Activated CD4-positive, alpha-beta T cell treated with anti-CD3 and anti-CD28 coated beads for 1 hour (primary cell): ENCODE measurements at places on chromosomes 2 and 18.

DNA sequence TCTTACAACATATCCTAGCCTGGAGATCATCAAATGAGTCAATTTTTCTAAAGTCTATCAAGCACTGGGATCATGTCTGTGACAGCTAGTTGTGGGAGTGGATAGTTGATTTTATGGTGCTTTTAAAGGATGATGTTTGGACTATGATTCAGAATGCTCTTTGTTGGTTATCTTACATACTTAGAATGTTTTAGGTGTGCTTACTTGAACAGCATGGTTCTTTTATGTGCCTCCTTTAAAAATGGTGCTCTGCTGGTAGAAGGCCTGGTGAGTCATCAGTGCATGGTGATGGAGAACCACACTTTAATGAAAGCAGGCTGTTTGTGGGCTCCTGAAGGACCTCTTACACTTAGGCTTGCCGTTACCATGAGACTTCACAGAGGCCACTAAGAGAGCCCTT, 682.7 kb upstream of the FANCL start:
- no peak for DNase-seq

- DNase-seq: no peak
These were observed 879 bp upstream of the ADAM23 start for GRCh38 chr2:206442474-206442832.

DNA sequence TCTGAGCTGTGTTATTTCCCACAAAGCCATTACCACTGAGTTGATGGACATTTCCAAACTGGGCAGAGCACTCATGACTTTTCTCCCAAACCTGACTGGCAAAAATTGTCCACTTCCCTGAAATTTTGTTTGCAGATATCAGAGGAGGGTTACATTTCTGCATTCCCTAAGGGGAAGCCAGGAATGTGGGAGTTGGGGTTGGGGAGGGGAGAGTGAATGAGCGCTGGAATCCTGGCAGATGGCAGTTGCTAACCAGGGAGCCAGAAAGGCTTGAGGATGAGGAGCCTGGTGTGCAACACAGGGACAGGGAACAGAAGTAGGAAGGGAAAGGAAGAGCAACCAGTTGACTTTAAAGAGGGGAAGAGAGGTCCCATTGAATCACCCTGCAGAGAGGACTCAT, 14.0 kb upstream of the CCNYL1 start:
- DNase-seq: no peak

DNA sequence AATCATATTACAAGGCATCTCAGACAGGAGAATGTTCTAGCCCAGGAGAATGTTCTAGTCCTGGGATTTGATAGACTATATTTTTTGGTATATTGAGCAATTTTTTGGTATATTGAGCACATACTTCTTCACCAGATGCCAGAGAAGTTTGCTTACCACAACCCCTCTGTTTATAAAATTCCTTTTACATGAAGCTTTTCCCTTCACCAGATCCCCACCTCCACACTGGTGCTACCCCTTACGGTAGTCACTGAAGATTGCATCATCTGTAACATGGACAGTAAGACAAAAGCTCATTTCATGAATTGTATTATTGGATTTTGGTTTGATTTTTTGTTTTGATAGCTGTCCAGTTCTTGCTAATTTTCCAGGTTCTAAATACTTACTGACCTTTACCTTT, 7.2 kb upstream of the HNMT start:
- DNase-seq: no peak

DNA sequence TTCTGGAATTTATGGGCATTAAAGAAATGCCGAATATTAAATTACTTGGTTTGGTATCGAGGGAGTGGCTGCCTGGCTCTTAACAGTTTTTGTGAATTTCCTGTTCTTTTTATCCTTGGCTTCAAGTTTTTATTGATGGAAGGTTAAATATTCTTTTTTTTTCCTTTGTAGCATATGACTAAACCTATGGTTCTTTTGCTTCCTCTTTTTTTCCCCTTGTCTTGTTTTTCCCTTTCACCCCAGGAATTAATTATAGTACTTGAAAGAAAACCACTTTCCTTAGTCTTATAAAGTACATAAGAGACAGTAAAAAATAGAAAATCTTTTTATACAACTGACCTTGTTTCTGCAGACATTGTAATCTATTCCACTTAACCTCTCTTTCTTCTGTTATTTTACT, 42.4 kb downstream of the MGAT5 start:
- no peak for DNase-seq

GRCh38 chr2:74007711-74008110, 23.0 kb downstream of the TET3 start:
- no peak for DNase-seq

DNA sequence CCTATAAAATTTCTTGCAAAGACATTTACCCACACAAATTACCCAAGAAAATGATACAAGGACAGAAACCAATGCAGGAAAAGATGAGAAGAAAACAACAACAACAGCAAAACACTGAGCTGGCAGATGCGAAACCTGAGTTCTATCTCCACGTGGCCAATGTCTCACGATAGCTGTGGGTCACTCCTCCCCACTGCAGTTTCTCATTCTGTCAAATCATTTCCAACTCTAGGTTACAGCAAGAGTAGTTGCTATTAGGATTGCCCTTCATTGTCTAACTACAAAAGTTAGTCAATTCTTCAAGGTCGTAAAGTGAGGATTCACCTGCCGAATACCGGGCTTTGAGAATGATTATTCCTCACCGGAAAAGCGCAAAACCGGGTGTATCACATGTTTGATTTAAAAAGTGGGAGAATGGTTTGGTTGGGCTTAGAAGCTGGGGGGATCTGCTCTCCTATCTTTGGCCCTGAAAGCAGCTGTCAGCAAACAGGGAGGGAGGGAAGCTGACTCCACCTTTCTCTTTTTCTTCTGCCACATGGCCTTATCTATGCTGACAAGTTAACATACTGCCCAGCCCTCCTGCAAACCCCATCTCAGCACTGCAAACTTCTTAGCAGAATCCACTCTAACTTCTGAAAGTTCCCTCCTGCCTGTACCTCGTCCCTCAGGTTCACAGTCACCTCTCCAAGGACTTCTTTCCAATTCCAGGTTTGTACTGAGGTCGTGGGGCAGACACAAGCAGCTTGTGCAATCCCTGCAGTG, 473.0 kb downstream of the SOX11 start:
- no peak for DNase-seq

GRCh38 chr2:73759285-73759764, 20.6 kb downstream of the DUSP11 start:
- no peak for DNase-seq

DNA sequence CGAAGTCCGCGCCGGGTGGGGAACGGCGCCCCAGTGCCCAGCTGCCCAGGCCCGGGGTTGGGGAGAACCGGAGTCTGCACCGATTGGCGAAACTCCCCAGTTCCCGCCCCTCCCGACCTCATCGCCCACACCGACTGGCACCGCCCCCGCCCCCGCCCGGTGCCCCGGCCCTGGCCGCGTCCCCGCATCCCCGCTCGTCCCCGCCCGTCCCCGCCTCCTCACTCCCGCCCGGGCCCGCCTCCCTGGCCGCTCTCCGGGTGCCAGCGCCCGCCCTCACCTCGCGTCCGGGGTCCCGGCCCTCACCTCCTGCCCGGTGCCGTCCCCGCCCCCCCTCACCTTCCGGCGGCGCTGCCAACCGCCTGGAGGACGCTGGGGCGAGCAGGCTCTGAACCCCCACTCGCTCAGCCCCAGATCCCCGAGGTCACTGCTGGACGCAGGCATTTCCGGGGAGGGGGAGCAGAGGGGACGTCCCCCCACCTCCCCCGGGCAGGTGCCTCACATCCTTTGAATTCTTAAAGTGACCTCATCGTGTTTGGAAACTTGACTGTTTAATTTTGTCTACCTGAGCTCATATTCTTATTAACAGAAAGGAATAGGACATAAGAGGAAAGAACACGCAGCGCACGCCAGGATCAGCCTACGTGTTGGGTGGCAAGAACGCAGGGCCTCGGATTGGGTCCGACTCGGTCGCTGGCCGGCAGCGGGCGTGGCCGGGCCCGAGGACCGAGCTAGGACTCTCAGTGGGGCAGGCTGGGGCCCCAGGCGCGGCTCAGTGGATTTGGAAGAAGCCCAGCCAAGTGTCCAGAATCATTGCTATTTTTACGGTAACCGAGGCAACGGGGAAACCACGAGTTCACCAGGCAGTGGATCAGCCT, at the start of gene FAM110C:
Gene FAM110C (minus strand): TSS at position 35 of the 875 bp plus-strand sequence. CDS start 120 bp downstream, outside the sequence.
- DNase-seq: peak; percentile 22

- no peak for DNase-seq
These were observed 9.2 kb downstream of the SLC4A5 start for GRCh38 chr2:74333896-74334586.

- DNase-seq: no peak
These were observed 29.1 kb upstream of the CSRNP3 start for GRCh38 chr2:165440367-165440766.

- no peak for DNase-seq
These were observed 11.2 kb downstream of the AOX1 start for GRCh38 chr2:200596774-200597570.

DNA sequence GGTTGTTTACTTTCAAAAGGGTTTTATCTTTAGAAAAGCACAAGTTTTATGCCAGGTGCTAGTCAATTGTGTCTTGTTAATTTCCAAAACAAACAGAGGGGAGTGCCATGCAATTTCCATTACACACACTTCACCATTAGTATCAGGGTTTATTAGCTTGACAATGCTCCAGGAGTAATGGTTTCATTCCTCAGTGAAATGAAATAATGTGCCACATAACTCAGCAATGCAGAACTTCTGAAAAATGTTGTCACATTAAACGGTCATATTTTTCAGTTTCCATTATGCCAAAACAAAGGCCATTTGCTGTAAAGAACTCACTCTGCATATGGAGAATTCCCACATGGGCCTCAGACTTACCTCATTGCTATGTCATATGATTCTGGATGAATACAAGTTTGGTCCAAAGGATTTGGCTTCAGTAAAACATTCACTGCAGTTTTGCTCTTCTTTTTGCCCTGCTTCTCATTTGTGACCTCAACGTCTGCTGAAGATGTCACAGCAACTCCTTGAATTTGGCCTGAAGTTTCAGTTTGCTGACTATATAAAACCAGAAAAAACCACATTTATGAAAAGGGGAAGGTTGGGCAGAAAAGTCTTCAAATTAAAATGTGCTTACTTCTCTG, 198.2 kb downstream of the SRBD1 start:
- no peak for DNase-seq

- DNase-seq: no peak
These were observed 39.7 kb upstream of the NABP1 start for GRCh38 chr2:191638079-191638801.

GRCh38 chr2:68246396-68246795, 5.9 kb downstream of the PPP3R1 start:
- no peak for DNase-seq

DNA sequence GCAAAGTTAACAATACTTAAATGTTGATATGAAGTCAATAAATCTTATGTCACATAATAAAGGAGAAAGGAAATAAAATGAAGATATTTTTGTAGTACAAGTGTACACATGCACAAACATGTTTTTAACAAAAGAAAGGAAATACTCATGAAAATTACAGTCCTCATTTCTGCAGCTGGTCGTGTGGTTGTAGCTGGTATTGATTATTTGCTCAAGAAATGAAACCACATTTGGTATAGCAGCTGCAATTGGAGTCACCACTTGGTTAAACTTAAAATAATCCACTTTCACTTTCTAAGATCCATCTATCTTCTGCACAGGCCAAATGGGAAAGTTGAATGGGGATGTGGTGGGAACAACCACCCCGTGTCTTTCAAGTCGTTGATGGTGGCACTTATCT, 580.5 kb upstream of the NRXN1 start:
- no peak for DNase-seq

- no peak for DNase-seq
These were observed 7.0 kb downstream of the ASTL start for GRCh38 chr2:96131152-96131812.

- DNase-seq: no peak
These were observed 94.7 kb downstream of the ANKRD44 start for GRCh38 chr2:197215748-197216360.

- DNase-seq: no peak
These were observed 71.6 kb downstream of the BOLA3 start for GRCh38 chr2:74076074-74076470.

DNA sequence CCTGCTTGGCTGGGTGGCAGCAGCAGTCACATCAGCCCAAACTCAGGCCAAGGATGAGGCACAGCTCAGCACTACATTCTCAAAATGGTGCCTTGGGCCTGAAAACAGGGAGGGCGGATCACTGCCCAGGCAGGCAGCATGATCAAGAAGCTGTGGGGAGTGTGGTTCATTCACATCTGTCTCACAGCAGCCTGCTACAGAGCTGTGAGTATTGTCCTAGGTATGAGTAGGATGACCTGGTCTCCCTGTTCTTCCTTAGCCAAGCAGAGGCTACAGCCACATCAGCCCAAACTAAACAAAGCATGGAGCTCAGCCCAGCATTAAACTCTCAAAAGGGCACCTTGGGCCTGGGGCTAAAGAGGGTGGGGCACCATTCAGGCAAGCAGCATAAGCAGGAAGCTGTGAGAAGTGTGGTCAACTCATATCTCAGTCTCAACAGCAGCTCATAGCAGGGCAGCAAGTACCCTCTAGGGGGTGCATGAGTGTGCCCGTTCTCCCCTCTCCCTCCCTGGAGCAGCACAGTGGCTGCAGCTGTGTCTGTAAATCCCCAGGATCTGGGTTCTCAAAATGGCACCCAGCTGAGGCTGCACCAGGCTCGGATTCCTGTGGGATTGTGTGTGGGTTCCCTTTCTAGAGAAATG, 139.6 kb downstream of the TRABD2A start:
- DNase-seq: peak; percentile 10

GRCh38 chr18:45526114-45526841, 89.0 kb upstream of the SLC14A2 start:
- DNase-seq: no peak

DNA sequence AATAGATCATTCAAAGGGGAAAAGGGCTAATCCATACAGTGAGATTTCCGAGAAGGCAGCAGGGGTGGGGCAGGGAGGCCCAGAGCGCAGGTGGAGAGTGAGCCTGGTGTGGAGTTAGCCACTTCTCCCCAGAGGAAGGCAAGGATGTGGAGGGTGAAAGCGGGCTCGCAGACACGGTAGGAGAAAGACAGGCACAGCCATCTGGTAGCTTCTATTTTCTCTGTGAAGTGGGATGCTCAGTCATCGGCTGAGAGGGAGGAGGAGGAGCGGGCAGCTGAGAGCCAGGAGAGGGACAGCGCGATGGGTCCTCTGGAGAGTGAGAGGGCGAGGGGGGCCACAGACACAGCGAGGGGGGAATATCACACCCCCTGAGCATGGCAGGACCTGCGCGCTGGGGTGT, 153.3 kb upstream of the NDUFV2 start:
- no peak for DNase-seq

GRCh38 chr18:78165525-78165924, 814.1 kb upstream of the SALL3 start:
- no peak for DNase-seq

GRCh38 chr2:154532004-154532403, 166.5 kb upstream of the KCNJ3 start:
- no peak for DNase-seq

GRCh38 chr2:180495606-180496005, 484.8 kb upstream of the UBE2E3 start:
- no peak for DNase-seq

GRCh38 chr2:142180820-142181533, 50.2 kb upstream of the LRP1B start:
- no peak for DNase-seq

GRCh38 chr2:163191372-163191771, 352.8 kb upstream of the KCNH7 start:
- no peak for DNase-seq
